ENCODE measurements at places on chromosomes 13 and 19.

DNA sequence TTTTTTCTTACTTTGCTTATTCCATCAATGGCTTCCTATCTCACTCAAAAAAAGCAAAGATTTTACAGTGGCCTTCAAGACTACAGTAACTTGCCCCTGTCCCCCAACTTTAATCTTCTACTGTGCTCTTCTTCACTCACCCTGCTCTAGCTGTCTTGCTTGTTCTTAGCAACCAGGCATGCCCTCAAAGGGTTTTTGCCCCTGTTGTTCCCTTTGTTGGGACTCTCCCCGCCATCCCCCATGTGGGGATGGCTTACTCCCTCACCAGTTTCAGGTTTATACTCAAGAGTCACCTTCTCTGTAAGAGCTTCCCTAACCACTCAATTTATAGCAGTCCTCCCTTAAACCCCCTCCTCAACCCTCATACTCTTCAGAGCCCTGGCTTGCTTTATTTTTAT lies 5.4 kb downstream of the MTMR6 start:
- no peak for DNase-seq

DNA sequence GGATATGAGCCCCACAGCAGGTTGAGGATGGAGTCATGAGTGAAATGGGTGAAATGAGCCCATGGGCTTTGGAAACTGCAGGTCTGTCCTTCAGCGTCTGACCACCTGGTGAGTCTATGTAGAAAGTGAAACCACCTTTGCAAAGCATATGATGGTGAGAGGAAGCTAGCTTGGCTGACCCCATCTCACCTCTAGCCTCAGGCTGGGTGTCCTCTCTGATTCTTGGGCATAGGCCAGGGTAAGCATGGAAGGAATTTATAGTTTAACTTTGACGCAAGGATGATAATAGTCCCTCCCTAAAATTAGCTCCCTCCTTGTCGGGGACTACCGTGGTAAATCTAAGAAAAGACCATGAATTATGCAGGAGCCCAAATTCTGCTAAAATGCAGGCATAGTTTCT lies 16.8 kb upstream of the PSG9 start:
- DNase-seq = no peak

DNA sequence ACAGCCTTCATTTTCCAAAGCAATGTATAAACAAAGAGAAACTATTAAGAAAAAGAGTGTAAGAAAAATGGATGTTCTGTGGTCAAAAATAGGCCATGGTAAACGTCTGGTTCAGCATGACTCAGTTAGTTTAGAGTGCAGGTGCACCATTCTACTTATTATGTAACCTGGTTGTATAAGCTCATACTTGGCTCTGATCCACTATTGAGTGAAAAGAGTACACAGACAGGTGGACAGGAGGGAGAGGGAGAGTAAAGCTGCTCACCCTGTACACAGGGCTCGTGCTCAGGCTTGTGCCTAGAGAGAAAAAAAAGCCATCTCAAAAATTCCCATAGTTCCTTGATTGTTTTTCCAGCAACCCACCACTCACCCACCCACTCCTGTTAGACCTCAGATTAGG lies 85.8 kb upstream of the ZNF91 start:
- no peak for DNase-seq

- DNase-seq = no peak
These were observed 45.8 kb downstream of the UFM1 start for GRCh38 chr13:38395497-38395788.

DNA sequence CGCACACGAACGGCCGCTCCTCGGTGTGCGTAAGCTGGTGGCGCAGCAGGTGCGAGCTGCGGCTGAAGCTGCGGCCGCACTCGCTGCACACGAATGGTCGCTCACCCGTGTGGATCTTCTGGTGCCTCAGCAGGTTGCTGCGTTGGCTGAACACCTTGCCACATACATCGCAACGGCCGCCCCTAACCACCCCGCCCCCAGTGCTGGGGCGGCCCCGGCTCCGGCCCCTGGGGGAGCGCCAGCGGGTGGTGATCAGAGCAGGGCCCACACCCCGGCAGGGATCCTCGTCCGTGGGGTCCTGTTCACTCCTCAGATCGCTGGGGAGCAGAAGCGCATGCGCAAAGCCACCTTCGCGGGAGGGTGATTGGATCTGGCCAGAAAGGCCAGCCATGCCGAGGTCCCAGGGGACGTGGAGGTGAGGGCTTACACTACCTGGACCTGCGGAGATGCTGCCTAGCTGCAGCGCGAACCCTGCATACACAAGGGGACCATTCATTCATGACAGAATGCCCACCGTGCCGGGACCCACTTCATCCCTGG lies 4.7 kb upstream of the UBE2M start:
- DNase-seq = no peak

Data from stimulated activated CD8-positive, alpha-beta memory T cell treated with anti-CD3 and anti-CD28 coated beads, Interleukin-4, amount 100 ng/mL, for 1 hour (primary cell).